Activated naive CD4-positive, alpha-beta T cell treated with Interleukin-2 at 50 U/mL for 16 hours (primary cell): ENCODE measurements at places on chromosomes 6 and 20.

- no peak for DNase-seq
Observed at GRCh38 chr6:21073318-21073839, 520.2 kb upstream of the SOX4 start.

- no peak for DNase-seq
Observed at GRCh38 chr20:43508604-43509040, 1.1 kb downstream of the L3MBTL1 start.

DNA sequence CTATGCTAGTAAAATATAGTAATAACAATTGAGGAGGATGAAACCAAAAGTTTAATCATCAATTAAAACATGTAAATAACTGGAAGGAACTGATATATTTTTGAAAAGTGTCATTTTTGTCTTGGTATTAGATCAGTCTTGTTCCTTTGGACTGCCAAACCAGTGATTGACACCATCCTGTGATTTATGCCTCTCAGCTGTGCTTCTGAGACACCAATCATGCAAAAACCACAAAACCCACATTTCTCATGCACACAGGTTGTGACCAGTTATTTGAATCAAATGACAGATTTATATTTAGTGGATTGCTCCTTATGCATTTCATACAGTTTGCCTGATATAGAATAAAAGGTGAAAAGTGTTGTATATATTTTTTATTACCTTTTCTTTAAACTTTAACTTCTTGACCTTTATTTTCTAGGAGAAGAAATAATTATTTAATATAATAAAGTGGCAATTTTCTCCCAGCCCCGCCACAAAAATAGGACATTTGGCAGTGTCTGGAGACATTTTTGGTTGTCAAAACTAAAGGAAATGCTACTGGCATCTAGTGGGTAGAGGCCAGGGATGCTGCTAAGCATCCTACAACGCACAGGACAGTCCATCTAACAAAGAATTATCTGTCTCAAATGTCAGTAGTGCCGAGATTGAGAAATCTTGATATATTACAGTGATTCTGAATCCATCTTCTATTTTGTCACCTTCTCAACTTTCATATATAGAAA, 383.6 kb downstream of the BCKDHB start:
- DNase-seq, result no peak

GRCh38 chr6:113879186-113880096, 22.3 kb downstream of the MARCKS start:
- no peak for DNase-seq

- DNase-seq, result no peak
Observed at GRCh38 chr6:84645000-84645399, 119.4 kb downstream of the TBX18 start.

DNA sequence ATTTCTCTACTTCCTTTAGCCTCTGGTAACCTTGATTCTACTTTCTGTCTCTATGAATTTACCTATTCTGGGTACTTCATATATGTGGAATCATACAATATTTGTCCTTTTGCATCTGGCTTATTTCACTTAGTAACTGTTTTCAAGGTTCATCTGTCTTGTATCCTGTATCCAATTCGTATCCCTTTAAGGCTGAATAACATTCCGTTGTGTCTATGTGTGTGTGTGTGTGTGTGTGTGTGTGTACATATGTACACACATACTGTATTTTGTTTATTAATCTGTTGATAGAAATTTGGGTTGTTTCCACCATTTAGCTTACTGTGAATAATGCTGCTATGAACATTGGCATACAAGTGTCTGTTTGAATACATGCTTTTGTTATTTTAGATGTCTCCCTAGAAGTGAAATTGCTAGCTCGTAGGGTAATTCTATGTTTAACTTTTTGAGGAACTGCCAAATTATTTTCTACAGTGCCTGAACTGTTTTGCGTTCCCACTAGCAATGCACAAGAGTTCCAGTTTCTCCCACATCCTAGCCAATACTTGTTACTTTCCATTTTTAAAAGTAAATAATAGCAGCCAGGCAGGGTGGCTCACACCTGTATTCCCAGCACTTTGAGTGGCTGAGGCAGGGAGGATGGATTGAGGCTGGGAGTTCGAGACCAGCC, 17.7 kb downstream of the SENP6 start:
- DNase-seq, result no peak

DNA sequence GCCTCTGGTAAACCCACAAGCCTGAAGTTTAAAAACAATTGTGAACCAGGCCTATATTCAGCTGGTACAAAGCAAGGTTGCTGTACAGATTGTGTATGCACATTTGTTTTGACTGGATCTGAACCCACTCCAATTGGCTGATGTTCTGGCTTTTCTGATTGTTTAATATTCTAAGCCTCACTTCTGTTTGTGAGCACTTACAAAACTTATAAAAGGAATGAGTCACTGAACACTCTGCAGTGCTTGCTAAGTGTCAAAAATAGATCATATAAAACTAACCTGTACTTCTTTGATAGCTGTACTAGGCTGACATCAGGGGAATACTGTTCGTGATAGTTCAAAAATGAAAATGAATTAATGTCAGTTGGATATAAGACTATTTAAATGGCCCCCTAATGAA, 12.1 kb downstream of the COL21A1 start:
- no peak for DNase-seq

DNA sequence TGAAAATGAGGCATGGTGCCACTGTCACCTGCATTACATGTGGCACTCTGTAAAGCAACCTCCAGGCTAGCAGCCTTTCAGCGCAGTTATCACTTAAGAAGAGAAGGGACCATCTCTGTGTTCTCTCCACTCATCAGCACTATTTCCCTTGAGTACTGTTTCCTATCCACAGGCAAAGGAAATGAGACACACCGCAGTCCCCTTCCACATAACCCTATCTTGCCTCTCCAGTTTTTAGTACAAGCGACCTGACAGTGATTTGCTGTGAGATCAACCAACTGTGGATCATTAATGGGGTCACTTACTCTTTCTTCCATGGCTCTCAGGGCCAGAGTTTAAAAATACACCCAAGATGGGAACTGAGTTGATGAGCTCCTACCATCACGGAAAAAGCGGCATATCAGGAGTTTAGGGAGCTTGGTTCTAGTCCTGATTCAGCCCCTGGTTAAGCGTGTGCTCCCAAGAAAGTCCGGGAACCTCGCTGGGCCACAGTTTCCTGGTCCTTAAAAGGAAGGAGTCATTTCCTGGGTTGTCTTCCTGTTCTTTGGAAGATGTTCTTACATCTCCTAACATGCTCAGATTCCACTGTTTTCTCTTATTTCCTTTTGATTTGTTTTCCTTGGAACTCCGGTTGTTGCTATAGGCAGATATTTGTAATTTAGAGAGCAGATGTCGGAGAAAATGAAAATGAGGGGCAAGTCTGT, 27.3 kb downstream of the PRDM1 start:
- no peak for DNase-seq

- no peak for DNase-seq
Observed at GRCh38 chr20:34066476-34067090, 45.5 kb downstream of the EIF2S2 start.

GRCh38 chr20:49980140-49981008, 2.4 kb upstream of the SNAI1 start:
- DNase-seq, result no peak

- no peak for DNase-seq
Observed at GRCh38 chr6:160273196-160273595, 14.6 kb upstream of the SLC22A2 start.

DNA sequence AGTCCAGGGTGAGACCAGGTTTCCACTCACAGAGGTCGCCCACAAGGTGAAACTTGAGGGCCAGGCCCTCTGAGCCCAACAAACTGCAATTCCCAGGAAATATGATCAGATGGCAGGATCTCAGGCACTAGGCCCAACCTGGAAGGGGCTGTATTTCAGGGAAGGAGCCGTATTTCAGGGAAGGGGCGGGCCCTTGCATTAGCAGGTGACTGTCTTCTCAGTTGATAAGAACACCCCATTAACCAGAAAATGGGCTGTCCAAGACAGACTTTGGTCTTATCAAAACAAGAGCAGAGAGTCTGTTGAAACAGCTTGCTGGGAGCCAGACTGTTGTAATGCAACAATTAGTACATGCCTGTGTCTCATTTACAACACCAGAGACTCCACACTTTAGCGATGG, 10.9 kb upstream of the BNIP5 start:
- no peak for DNase-seq

- no peak for DNase-seq
Observed at GRCh38 chr20:4581838-4582237, 139.9 kb upstream of the PRND start.

DNA sequence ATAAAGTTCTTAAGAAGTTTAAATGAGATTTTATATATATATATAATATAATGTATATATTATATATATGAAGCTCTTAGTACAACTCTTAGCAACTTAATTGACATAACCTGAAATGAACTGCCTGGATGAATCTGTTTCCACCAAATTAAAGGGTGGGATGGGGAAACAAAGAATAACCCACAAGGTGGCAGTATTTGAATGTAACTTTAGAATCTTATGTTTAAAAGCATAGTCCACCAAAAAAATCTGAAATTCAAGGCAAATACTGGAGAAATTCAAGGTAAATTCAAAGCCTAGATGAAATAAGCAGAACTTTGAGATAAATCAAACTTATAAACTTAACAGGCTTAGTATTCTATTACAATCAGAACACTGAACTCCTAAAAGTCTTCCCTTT, 4.4 kb upstream of the IBTK start:
- no peak for DNase-seq

DNA sequence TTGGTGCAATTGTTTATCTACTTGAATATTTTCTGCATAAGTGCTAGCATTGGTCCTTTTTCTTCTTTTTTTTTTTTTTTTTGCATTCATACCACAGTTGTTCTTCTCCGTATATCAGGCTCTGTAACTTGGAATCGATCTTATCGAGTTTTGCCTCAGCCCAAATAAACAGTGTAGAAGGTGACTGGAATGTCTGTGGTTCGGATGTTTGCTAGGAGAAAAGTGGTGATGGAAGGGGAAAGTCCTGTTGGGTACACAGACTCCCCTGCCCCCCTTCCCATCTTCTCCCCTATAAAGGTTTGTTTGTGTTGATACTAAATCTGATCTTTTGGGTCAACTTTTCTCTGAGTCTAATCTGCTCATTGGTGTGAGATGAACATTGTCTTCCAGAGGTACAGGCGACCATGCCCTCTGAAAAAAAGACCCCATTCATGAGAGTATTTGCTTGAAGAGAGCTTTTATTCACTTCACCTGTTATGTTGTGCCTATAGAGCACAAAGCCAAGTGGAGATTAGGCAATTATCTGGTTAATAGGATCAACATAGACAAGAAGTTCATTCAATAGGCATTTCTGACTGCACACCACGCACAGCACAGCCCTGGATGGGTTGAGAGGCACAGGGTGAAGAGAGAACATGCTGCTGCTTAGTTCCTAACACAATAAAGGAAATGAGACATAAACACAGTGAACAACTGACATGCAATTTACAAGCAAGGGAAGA, 620.0 kb downstream of the PKHD1 start:
- DNase-seq, result no peak

GRCh38 chr6:108127826-108128225, 38.0 kb upstream of the NR2E1 start:
- DNase-seq, result no peak

- no peak for DNase-seq
Observed at GRCh38 chr6:96742702-96743101, 94.6 kb downstream of the GPR63 start.

DNA sequence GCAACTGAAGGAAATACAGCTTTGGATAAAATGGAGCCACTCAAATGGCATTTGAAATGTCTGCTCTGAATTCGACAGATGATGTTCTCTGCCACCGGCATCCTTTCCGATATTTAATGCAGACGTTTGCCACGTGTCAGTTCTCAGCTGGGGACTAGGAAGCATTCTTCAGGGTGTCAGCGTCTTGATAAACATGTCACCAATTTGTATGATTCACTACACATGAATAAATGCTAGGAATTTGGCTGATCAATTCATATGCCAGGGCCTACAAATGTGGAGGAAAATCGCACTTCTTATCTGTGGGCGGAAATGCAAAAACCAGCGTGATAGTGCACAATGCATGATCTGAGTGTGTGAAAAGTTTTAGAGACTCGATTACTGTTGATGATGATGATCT, 169.5 kb downstream of the SLC24A3 start:
- no peak for DNase-seq

DNA sequence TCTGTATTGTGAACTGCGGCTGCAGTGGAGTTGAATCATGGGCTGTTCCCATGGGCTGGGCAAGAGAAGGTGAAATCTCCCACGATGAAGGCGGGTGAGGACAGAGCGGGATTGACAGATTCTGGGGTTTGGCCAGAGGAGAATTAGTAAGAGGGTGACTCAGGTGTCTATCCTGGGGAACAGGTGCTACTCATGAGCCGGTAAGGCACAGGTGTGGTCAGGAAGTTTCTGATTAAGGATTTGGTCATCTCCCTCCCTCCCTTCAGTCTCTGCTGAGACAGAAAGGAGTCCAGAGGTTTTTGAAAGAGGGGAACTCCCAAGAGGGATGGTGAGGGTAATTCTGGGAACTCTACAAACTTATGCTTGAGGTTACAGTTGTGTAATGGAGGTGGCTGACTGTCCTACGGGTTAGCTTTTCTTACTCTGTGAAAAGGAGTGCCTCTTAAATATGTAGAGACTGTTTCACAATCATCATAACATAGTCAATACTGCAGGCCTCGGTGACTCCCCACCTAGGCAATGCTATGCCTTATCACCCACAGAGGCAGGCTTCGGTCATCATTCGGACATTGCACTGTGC, 31.5 kb downstream of the SERPINB1 start:
- no peak for DNase-seq
